ENCODE measurements at places on chromosomes 7 and 10.
A peak's percentile ranks its signal among the peaks of the same experiment; 100 is the strongest.

DNA sequence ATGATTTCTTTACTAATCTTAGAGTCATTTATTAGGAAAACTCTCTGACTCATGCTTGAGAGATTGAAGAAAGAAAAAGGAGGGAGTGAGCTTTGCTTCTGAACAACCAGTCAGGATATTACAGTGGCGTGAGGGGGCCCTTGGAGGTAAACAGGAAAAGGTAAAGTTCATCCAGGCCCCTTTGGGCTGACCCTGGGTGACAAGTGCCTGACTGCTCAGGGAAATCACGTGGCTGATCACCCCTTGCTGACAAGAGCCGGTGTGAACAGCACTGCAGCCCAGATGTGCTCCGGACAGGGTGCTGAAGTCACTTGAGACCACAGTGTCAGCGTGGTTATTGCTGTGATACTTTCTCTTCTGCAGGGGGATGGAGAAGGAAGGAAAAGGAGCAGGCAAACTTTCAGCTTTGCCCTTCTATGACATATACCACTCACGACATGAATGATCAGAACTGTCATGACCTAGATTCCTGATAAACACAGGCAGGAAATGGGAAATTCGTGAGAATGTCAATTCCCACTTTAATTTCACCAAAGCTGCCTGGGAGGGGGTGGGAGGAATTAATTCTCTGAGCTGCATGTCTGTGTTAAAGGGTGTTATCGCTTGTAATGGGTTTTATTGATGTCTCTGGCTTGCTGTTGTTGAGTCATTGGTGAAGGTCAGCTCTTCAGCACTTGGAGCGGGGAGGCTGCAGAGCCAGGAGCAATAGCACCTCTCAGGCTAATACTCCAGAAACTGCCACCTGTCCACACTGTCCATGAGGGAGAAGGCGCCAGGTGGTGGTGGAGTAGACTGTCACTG, 139.8 kb upstream of the AOAH start:
- DNase-seq: no peak

- DNase-seq: no peak
These were observed 64.4 kb downstream of the GRM3 start for GRCh38 chr7:86708031-86708680.

GRCh38 chr7:142384493-142384922, 126.7 kb upstream of the PRSS58 start:
- no peak for DNase-seq

DNA sequence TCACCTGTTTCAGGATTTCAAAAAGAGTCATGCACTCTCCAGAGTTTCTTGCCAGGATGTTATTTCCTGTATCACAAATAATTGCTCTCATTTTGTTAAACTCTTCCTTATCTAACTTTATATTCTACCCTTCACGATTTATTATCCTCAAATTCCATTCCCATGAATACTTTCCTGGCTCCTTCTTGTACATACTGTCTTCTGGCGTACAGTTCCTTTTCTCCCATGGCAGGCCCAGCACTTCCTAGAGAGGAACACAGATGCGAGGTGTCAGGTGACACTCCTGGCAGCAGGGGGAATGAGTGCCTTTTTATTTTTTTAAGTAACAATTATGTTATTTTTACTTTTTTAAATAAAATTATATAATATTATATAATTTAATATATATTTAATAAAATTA, 411.9 kb downstream of the TFEC start:
- no peak for DNase-seq

DNA sequence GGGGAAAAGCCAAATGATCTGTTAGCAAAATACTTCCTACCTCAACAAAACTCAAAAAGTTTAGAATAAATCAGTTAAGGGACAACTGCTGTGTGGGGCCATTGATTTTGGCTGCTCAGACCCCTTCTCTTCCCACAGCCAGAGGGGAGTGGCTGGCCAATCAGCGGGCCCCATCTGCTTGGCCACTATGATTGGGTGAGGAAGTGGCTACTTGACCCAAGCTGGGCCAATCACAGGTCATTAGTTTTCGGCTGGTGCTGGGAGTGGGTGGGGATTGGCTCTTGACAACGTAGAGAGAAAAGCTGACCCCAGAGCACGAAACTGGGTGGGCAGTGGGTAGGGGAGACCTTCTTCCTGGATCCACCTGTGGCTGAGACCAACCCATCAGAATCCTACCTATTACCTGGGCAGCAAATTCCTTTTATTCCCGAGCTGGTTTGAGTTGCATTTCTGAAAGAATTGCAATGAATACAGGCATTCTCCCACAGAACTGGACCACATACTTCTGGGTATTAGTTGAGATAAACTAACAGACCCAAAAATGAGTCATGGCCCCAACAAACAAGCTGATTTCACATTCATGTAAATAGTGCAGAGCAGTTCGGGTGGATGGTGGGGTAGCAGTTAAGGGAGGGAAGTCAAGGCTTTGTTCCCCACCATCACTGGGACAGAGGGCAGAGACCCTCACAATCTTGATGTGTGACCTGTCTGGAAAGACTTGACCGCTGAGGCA, 35.6 kb upstream of the HMX3 start:
- peak; percentile 8 for DNase-seq

DNA sequence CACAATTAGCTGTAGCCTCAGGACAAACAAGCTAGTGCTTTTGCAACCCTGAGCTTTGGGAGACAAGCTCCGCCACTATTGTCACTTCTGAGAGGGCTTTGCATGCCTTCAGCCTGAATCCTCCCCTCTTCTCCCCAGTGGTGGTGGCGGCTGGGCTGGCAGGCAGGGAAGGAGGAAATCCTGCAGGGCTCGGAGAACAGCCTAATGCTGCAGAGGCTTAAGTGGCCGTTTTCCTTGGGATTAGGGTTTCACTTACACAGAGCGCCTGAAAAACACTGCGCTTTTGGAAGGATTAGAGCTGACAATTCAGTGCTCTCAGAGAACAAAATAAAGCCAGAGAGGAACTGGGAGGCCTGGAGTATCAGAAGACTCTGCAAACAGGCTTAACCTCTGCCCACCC, 71.3 kb downstream of the PAX2 start:
- DNase-seq: no peak

GRCh38 chr7:70242826-70243225, 644.6 kb downstream of the AUTS2 start:
- no peak for DNase-seq

DNA sequence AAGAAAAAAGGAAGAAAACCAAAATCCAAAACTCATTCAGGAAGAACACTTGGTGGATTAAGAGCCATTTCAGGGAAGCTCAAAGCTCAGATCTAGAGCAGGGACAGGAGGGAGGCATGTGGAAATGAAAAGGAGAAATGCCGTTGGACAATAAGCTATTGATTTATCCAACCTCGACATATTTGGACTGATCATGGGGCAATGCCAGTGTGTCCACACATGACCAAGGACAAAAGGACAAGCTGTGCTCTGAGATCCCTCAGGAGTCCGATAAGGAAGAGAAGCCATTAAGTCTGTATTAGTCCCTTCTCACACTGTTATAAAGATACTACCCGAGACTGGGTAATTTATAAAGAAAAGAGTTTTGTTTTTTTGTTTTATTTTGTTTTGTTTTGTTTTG, 684.0 kb upstream of the CELF2 start:
- no peak for DNase-seq

Data from NAMALWA (cell line).